ENCODE measurements at places on chromosomes 13 and 19.

DNA sequence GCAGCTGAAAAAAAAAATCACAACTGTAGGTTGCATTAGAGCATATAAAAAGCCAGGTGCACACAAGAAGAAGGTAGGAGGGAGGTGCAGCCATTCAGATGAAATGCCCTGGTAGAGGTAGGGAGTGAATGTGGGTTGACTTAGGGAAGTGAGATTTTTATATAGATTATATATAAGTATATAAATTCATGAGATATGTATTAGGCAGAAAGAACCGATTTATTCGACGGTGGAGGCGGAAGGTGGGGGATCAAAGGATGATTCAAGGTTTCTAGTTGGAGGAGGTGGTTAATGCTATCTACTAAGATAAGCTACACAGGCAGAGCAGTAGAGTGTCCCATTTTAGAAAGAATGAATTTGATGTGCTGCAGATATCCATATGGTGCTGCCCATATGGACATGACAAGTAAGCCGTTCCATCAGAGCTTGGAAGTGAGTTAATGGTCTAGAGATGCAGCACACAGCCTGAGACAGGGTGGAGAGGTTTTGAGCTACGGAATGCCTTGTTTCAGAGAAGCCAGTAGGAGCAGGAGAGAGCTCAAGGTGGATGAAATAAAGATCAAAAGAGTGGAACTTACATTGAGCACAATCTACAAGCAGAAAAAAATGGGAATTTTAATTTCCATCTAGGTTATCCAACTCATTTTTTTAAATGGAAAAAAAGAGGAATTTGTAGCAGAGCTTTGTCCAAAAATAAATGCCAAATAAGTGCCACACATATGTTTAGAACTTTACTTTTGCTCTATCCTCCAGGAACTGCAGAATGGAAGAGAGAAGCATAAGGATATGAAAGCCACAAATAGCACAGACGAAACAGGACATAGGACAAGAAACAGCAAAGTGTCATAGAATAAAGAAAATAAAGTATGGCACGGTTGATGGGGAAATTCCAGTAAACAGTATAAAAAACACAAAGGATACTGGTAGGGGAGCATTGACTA lies 177.3 kb downstream of the PCDH9 start:
- DNase-seq, result no peak

DNA sequence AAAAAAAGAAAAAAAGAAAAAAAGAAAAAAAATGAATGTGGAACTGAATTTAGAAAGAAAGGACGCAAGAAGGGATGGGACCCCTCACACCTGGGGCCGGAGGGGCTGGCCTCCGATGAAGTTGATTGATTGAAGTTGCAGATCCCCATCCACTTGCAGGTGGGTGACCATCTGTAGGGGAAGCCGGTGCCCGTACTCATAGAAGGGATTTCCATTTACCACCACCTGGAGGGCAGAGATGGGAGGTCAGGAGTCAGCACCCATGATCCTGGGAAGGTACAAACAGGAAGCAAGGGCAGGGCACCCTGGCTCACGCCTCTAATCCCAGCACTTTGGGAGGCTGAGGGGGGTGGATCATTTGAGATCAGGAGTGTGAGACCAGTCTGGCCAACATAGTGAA lies 6.4 kb downstream of the LGALS4 start:
- DNase-seq, result no peak

- DNase-seq, result no peak
Measured at GRCh38 chr19:32404213-32404932, 1.2 kb upstream of the DPY19L3 start.

DNA sequence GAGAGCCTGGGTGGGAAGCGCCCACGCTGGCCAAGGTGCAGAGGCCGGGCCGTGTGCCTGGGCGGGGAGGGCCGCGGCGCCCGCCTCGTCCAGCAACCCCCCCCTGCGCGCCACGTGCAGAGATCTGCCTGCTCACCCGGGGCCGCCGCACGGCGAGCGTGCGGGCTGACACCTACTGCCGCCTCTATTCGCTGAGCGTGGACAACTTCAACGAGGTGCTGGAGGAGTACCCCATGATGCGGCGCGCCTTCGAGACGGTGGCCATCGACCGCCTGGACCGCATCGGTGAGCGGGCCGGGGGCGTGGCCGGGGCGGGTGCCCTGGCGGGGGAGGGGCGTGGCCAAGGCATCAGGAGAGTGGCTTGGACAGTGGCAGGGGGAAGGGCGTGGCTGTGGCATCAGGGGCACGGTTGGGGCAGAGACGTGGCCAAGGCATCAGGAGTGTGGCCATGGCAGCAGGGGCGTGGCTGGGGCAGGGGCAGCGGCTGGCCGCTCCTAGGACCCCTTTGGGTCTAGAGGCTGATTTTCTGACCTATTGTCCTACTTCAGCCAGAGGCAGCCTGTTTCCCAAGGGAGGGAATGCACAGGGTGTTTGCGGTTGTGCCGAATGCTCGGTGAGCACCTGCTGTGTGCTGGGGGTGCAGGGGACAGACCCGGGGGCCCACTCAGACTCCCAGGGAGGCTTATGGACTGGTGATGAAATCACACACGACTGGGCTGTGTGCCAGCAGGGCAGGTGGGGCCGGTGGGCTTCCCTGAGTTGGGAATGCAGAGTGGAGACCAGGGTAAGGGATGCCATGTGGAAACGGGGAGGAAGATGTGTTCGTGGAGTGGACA lies 19.4 kb downstream of the POLRMT start:
- no peak for DNase-seq

- peak; percentile 32 for DNase-seq
Measured at GRCh38 chr19:17855280-17856152, 4.2 kb upstream of the RPL18A start.

DNA sequence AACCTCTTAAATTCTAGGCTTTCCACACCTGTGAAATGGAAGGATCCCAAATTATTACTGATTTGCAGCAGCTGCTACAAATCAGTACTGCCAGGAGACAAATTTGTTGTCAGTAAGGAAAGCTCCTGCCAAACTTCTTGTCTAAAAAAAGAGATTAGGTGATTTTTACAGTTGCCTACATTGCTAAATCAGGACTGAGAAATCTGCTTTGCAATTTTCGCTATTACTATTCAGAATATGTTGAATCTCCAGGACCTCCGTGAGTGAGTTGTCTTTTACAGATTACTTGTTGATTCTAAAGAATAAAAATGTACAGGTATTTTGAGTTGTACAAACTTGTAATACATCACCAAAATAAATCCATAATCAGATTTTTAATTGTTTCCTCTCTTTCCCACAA lies 1815.9 kb downstream of the PCDH9 start:
- DNase-seq, result no peak

DNA sequence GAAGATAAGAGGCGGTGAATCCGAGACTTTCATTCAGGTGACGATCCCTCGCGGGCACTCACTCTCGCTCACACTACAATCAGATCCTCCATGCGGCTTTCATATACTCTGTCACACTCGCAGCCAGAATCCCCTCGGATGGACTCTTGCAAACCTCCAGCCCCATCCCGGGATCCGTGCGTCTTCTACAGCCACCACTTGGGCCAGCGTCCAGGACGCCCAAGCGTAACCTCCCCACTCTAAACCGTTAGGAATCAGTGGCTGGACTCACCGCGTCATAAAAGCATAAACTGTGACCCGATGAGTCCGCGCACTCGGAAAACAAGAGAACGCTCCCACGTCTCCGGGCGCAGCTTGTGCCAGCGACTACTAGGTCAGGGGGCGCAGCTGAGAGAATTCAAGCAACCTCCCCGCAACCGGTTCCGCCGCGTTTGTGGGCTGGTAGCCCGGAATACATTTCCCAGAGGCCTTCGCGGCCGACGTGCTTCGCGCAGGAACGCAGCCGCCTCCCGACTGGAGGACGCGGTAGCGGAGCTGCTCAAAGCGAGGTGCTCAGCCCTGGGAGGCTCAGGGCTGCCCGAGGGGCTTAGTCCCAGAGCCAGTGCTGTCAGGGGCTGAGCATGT lies 27.6 kb downstream of the ZNF607 start:
- DNase-seq, result peak; percentile 54

- no peak for DNase-seq
Measured at GRCh38 chr19:38210458-38210987, 13.5 kb downstream of the DPF1 start.

DNA sequence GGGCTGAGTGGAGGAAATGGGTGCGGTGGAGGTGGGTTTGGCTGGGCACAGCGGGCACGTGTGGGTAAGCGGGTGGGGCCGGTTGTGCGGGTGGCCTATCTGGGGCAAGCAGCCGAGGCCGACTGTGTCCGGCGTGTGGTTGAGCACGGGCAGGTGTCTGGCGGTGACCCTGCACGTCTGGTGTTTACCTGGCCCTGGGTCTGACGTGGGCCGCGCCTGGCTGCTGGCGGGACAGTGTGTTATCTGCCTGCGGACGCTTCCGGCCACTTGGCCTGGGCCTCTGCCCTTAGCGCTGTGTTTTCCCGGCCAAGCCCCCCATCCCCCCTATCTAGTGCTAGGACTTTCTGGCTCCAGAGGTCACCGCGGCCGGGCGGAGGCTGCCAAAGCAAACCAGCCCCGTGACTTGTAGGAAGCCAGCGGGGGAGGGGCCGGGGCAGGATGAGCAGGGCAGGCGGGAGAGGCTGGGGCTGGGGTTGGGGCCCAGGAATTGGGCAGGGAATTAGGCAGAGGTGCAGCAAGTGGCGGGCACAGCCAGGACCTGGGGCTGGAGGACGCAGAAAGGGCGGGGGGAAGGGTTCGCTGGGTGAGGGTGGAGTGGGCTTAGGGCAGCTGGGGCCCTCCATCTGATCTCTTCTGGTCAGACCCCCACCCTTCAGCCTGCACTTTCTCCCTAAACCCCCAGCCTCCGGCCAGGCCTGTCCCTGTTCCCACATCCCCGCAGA lies 534 bp upstream of the HPN start:
- DNase-seq, result peak; percentile 37

DNA sequence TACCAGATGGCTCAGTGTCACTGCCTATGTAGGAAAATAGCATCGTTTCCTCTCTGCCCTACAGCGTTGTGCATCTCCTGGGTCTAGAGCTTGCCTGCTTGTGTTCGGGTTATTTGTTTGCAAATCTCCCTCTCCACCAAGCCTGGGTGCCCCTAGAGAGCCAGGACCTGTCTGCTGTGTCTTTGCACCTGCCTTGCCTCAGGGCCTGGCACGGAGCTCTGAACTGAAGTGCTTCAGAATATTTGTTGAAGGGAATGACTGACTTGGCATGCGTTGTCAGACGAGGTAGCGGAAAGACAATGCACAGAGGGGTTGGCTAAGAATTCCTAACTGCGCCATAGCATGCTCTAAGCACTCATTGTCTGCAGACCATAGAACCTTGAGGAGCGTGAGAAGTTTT lies 263.4 kb downstream of the FGF9 start:
- no peak for DNase-seq

- no peak for DNase-seq
Measured at GRCh38 chr13:110125613-110126272, 181.2 kb downstream of the COL4A1 start.

DNA sequence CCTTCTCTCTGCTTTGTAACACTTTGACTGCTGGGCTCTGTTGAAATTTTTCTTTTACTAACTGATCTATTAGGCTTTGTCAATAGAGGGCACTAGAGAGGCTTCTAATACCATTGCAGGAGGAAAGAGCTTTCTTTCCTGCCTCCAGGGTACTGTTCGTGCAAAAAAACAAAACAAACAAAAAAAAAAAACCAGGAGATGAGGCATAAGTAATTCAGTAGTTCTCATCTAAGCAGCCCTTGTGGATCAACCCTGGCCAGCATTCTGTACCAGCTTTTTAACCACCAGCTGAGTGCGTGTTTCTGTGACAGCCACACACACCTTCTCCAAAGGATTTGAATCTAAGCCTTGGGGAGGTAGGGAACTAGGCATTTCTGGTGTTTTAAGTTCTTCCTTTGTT lies 1707.6 kb upstream of the SLC10A2 start:
- DNase-seq, result peak; percentile 76

All from renal cortical epithelial cell (primary cell).